CD4-positive, alpha-beta memory T cell (primary cell): ENCODE measurements at places on chromosomes 1 and 21.

GRCh38 chr1:10561955-10562354 is 87.2 kb downstream of the PEX14 start:
- no peaks in the 10 kb centered on the region for H3K27me3 ChIP-seq
- no peaks in the 10 kb centered on the region for H3K36me3 ChIP-seq
- H3K4me3 ChIP-seq = no peak overlapping the region
- no peaks in the 10 kb centered on the region for H3K4me1 ChIP-seq
- no peak overlapping the region for H3K27ac ChIP-seq

DNA sequence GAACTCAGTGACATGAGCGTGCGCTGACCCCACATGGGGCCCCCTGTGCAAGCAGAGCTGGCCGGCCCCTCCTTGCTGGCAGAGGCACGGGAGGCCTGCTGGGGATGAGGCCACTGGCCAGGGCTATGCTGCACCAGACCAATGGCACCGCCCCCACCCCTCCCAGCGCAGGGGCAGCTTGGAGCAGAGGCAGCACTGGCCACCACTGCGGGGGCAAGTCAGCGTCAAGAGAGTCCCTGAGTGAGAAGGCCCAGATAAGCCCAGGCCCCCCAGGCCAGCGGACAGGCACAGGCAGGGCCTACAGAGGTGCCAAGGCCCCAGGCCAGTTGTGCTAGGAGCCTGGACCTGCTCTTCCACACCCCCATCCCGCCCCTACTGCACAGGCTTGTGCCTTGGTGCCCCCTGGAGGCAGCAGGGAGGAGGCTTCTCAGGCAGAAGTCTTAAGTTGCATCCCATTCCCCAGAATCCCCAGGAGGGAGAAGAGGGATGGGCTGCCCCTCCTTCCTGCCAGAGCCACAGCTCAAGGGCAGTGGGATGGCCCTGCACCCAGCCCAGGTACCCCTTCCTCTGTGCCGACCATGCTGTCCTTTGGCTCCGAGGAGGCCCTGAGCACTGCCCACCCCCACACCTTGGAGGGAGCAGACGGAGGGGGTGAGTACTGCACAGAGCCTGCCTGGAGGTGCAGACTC is 35.8 kb downstream of the EPHX1 start:
- H3K27me3 ChIP-seq = no peaks in the 10 kb centered on the region
- H3K4me3 ChIP-seq = no peak overlapping the region
- H3K27ac ChIP-seq = no peak overlapping the region
- DNase-seq = peak; percentile 40
- peaks cover 45% of the 10 kb centered on the region for H3K36me3 ChIP-seq

- no peak for DNase-seq
- no peaks in the 10 kb centered on the region for H3K4me1 ChIP-seq
- H3K4me3 ChIP-seq = no peak overlapping the region
- no peak overlapping the region for H3K27ac ChIP-seq
These were observed 22.7 kb upstream of the CD55 start for GRCh38 chr1:207298636-207299398.

- no peaks in the 10 kb centered on the region for H3K27me3 ChIP-seq
- peak overlapping the region; percentile 54 for H3K27ac ChIP-seq
- peaks cover 86% of the 10 kb centered on the region for H3K4me1 ChIP-seq
- peak overlapping the region; percentile 52 for H3K4me3 ChIP-seq
- H3K36me3 ChIP-seq = peaks cover 19% of the 10 kb centered on the region
These were observed 11.3 kb downstream of the THEM4 start for GRCh38 chr1:151897991-151898431.

GRCh38 chr1:110485725-110486124 is 33.2 kb downstream of the KCNA10 start:
- DNase-seq = no peak
- no peak overlapping the region for H3K4me3 ChIP-seq
- no peaks in the 10 kb centered on the region for H3K4me1 ChIP-seq
- H3K27me3 ChIP-seq = no peaks in the 10 kb centered on the region

GRCh38 chr1:4052657-4053056 is 152.6 kb upstream of the C1orf174 start:
- DNase-seq = no peak
- H3K27ac ChIP-seq = no peak overlapping the region
- no peaks in the 10 kb centered on the region for H3K4me1 ChIP-seq

GRCh38 chr1:1290238-1290731 is 10.0 kb downstream of the SCNN1D start:
- no peak overlapping the region for H3K27ac ChIP-seq
- no peaks in the 10 kb centered on the region for H3K27me3 ChIP-seq
- DNase-seq = peak; percentile 40
- H3K4me1 ChIP-seq = no peaks in the 10 kb centered on the region

GRCh38 chr1:238232084-238232710 is 341.5 kb upstream of the ZP4 start:
- no peak overlapping the region for H3K27ac ChIP-seq
- no peak for DNase-seq
- no peaks in the 10 kb centered on the region for H3K4me1 ChIP-seq
- no peaks in the 10 kb centered on the region for H3K36me3 ChIP-seq
- H3K4me3 ChIP-seq = no peak overlapping the region

GRCh38 chr1:167294528-167294927 is 73.8 kb downstream of the POU2F1 start:
- H3K36me3 ChIP-seq = no peaks in the 10 kb centered on the region
- no peak overlapping the region for H3K27ac ChIP-seq
- H3K4me3 ChIP-seq = no peak overlapping the region

- no peak overlapping the region for H3K4me3 ChIP-seq
- no peaks in the 10 kb centered on the region for H3K27me3 ChIP-seq
- H3K27ac ChIP-seq = no peak overlapping the region
- no peak for DNase-seq
These were observed 72.9 kb downstream of the IARS2 start for GRCh38 chr1:220166853-220167252.

DNA sequence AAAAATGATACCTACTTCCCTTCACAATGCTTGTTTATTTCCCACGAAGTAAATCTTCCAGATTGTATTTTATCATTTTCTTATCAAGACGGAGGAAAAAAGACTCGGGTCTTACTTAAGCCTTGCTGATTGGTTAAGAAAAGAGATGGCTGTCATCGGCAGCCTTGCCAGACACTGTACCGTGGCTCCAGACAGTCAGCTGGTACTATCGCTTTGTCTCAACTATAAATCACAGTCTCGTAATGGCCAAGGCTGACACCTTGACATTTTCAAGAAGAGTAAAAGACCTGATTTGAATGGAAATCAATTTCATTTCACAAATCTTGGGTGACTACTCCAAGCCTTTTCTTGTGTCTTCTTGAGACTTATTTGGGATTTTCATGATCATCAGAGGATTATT is 868.0 kb downstream of the USP25 start:
- no peaks in the 10 kb centered on the region for H3K36me3 ChIP-seq
- H3K27me3 ChIP-seq = no peaks in the 10 kb centered on the region
- no peaks in the 10 kb centered on the region for H3K4me1 ChIP-seq
- H3K27ac ChIP-seq = no peak overlapping the region

DNA sequence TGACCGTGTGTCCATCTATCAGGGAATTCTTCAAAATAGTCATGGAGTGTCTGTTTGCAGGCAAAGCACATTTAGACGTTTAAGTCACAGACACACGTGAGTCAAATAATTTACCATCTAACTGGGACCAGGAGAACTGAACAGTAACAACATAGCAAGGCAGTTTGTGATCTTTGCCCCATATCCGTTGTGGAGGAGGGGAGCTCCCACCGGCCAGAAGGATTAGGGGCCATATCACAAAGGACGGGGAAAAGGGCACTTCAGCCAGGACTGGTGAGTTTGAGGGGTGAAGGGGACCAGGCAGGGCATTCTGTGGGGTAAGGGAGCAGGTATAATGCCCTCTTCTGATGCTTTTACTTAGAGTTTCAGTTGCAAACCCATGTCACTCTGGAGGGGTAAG is 22.9 kb downstream of the ELAPOR1 start:
- H3K4me1 ChIP-seq = no peaks in the 10 kb centered on the region
- H3K27ac ChIP-seq = no peak overlapping the region
- no peak for DNase-seq
- H3K4me3 ChIP-seq = no peak overlapping the region
- no peaks in the 10 kb centered on the region for H3K36me3 ChIP-seq
- no peaks in the 10 kb centered on the region for H3K27me3 ChIP-seq

GRCh38 chr1:37890378-37891014 is 31.1 kb upstream of the MTF1 start:
- H3K4me3 ChIP-seq = no peak overlapping the region
- no peak overlapping the region for H3K27ac ChIP-seq
- H3K27me3 ChIP-seq = no peaks in the 10 kb centered on the region
- H3K4me1 ChIP-seq = no peaks in the 10 kb centered on the region

- no peak overlapping the region for H3K27ac ChIP-seq
- H3K27me3 ChIP-seq = no peaks in the 10 kb centered on the region
- peaks cover 25% of the 10 kb centered on the region for H3K4me1 ChIP-seq
- DNase-seq = no peak
- peaks cover 38% of the 10 kb centered on the region for H3K36me3 ChIP-seq
These were observed 149.2 kb downstream of the CLIC6 start for GRCh38 chr21:34817821-34818661.

GRCh38 chr1:229059671-229060539 is 211.0 kb upstream of the RAB4A start:
- no peaks in the 10 kb centered on the region for H3K36me3 ChIP-seq
- H3K27ac ChIP-seq = no peak overlapping the region
- H3K4me3 ChIP-seq = no peak overlapping the region
- H3K4me1 ChIP-seq = peaks cover 49% of the 10 kb centered on the region
- no peak for DNase-seq
- no peaks in the 10 kb centered on the region for H3K27me3 ChIP-seq
